ENCODE measurements at places on chromosomes 3 and 15.
A peak's percentile ranks its signal among the peaks of the same experiment; 100 is the strongest.

DNA sequence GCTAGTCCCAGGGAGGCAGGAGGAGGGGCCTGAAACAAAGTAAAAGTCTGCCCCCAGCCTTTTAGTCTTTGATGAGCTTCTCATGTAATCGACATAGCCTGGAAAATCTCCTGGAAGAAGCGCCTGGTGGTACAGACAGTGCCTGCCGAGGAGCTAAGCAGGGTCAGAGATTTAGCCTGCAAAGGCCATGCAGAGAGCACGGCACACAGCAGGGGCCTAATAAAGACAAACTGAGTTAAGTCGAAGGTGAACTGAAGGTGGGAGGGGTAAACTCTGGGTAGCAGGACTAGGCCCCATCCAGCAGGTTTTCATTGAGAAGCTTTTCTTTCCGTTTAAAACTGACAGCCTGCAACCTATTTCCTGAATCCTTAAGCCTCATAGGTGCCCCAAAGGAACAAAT lies 115.5 kb upstream of the ABHD17C start:
- peak; percentile 32 for DNase-seq

GRCh38 chr15:26038693-26039092 lies 175.6 kb upstream of the ATP10A start:
- DNase-seq, result peak; percentile 25

DNA sequence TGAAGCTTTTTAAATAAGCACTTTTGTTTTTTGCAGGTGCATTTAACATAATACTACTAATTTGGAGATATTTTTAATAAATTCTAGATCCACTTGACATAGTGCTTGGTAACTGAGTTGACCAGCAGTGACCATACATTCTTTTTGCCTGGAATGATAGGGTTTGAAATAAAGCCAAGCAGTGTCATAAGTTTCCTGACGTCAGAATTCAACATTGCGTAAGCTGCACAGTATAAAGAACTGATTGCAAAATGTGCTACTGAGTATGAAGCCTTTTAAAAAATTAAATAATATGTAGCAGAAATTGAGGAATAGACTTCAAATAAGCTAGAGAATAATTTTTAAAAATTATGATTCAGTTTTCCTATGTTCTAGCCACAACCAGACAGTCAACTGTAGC lies 454.6 kb upstream of the ARPP21 start:
- no peak for DNase-seq

- no peak for DNase-seq
Observed at GRCh38 chr15:90994059-90994416, 297 bp downstream of the PRC1 start.

DNA sequence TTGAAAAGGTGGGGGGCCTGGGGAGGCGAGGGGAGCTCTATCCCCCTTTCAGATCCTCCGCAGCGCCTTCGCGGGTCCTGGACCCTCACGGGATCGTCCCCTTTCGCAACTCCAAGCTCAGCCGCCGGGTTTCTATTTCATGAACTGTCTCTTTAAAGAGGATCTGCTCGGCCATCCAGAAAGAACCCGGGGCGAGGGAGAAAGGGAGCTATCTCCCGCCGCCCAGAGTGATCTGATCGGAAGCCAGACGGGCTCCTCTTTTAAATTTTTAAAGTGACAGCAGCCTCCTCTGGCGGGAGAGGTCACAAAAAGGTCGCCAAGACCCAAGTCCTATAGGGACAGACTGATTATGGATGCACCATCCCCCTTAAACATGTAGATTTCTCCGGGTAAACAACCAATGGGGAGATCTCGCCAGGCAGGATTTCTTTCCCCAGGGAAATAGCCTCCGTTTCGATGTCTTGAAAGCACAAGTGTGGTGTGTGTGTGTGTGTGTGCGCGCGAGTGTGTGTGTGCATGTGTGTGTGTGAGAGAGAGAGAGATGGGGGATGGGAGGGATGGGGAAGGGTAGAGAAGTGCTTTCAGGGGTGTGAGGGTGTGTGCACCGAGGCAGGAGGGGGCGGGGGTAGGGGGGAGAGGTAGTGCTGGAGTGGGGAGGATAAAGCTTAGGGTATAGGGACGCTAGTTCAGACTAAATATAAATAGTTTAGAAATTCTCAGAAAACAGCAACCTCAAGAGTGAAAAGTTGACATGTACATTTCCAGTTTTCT lies 516.1 kb downstream of the MECOM start:
- DNase-seq, result peak; percentile 64

All from RWPE2 (cell line).